ENCODE measurements at places on chromosomes 5 and 9. TPM values are rescaled to one million over a fixed set of nuclear protein-coding genes. Genes with fewer than 3 reads are reported as not detected.

GRCh38 chr5:42636946-42637345 lies 119.7 kb upstream of the CCDC152 start:
- no peak for DNase-seq

DNA sequence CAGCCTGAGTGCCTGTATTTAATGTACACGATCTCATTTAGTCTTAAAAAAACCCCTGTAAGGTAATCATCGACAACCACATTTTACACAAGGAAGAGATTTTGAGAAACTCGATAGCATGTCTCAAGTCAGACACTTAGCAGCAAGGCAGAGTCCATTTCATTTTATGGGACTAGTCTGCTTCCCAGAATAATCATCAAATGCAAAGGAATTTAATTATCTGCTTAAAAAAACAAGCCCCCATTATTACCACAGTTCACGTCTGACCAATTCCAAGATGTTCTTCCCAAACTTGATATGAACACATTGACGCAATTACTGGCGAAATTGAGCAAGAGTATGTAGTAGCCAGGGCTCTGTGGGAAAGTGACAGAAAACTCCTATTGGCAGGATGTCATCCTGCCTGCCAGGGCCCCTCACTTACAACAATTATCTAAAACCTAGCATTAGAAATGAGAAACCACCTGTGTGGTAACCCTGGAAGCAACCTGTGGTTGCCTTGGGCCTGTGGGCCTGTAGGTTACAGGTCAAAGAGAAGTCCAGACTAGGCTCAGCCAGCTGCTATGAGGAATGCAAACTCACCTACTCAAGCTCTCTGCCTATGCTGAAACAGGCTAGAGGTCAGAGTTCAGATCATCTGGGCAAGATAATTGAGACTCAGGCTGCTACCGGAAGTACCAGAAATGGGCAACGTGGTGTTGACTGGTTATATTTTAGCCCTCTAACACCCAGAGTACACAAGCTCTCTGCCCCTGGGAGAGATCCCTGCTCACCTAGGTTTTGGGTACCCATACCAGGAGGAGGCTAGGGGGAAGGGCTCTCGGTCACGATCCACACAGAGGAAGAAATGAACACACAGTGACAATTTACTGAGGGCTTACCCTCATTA lies 1.6 kb downstream of the B4GALT1 start:
- peak; percentile 57 for DNase-seq

GRCh38 chr5:53403291-53403690 lies 77.1 kb upstream of the FST start:
- no peak for DNase-seq

- no peak for DNase-seq
These were observed 544.7 kb upstream of the PTGER4 start for GRCh38 chr5:40134883-40135520.

DNA sequence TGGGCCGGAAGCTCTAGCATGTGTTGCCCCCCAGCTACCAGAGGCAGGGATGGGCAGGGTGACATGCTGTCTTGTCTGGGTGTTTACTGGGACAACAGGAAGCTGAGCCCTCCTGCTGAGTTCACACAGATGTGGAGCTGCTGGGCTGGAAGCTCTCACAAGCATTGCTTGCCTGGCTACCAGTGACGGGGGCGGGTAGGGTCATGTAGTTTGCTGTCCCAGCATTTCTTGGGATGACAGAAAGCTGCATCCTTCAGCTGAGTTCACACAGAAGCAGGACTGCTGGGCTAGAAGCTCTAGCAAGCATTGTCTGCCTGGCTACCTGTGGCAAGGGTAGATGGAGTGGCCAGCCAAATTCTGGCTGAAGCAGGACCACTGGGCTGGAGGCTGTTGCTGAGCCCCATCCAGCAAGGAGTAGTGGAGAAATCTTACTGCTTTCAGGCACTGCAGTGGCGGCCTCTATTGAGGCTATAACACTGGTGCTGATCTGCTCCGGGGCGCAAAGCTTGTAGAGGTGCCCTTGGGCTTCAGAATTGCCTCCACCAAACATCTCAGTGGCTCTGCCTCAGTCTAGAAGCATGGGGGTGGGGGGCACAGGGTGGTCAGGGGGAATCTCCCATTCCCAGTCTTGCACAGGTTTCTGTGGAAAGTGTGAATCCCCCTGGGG lies 25.1 kb downstream of the POLK start:
- DNase-seq, result no peak

The GRIN1 gene
- not detected for total RNA-seq

The UNC5A gene
- total RNA-seq, result not detected

DNA sequence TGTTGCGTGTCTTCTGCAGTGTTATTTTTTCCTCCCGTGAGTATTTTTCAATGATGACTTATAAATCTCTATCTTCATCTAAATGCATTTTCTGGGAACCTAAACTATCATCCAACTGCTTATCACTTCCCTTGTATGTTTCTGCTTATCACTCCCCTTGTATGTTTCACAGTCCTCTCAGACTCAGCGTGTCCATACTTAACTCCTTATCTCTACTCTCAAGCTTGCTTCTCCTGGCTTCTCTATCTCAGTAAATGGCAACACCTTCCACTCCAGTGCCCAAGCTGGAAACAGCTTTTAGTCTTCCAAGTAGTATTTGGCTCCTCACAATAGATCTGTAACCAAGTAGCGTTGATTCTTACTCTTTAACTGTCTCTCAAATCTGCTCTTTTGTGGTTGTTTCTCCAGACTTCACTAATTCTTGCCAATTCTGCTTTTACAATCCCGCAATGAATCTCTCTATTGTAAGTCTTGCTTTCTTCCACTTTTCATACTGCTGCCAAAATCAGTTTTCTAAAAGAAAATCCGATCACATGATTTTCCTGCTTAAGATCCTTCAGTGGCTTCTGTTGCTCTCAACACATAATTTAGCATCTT lies 33.8 kb upstream of the TXNDC8 start:
- DNase-seq, result no peak

DNA sequence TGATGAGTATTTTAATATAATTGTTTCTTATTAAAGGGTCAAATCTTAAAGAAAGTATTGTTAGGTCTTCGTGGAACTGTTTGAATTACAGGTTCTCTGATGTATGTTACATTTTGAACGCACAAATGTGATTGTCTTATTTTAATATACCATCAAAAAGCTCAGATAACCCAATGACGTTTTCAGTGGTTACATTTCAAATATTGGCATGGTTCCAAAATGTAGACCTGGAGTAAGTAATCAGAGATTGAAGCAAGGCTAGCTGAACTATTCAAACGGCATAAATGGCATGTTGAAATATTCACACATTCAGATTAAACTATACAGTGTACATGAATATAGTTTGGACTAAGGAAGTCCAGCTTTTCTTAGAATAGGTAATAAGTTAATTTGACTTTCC lies 281.7 kb upstream of the EFNA5 start:
- no peak for DNase-seq

GRCh38 chr5:36644727-36645126 lies 38.3 kb downstream of the SLC1A3 start:
- no peak for DNase-seq

- no peak for DNase-seq
These were observed 98.6 kb downstream of the PDE6A start for GRCh38 chr5:149846021-149846420.

- DNase-seq, result peak; percentile 52
These were observed 339.5 kb downstream of the BNC2 start for GRCh38 chr9:16530669-16531642.
